ENCODE measurements at places on chromosomes 6 and 20. TPM values are rescaled to one million over a fixed set of nuclear protein-coding genes. Genes with fewer than 3 reads are reported as not detected.

DNA sequence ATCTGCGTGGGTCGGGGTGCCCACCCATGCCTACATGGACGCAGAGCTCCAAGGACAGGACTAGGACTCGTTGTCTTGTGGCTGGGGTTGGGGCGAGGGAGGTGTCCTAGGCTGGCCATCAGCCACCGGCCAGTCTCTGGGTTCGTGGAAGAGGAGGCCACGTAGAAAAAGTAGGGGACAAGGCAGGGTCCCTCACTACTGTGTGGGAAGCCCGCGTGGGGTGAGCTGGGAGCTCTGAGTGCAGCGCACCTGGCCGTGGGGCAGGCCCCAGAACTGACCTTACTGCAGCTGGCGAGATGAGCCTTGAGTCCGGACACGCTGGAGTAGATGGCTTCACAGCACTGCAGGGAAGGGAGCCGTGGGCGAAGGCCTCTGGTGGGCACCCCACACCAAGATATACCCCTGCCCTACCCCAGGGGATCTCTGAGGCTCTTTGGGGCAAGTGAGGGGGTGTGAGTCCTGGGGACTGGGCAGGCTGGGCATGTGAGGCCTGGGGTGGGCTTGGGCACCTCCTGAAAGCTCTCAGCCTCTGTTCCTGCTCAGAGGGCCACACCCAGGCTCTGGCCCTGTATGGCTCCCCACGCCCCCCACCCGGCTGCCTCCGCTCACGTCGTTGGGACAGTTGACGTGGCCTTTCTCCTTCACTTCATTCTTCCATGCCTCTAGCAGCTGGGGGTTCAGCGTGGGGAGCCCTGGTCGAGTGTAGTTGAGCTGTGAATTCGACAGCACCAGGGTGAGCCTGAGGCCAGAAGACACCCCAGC, 5.6 kb upstream of the UCKL1 start:
- DNase-seq = no peak

- no peak for DNase-seq
Observed at GRCh38 chr20:33158637-33159385, 9.1 kb upstream of the BPIFA2 start.

- no peak for DNase-seq
Observed at GRCh38 chr6:97639702-97640101, 356.7 kb upstream of the MMS22L start.

DNA sequence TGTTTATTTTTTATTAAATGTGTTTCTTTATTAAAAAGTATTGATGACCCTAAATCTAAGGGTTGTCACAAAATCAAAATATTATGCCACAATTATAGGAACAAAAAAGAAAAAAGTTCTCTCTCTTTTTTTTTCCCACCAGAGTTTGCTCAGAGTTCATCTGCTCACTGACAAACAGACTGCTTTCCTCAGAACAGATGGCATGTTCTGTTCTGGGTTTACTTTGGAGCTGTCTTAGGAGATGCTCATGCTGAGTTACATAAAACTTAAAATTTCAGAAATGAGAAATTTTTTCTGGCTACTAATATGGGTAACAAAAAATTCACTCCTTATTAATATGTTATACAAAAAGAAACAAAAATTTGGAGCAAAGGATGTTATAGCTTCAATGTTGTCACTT, 30.3 kb downstream of the STK38 start:
- no peak for DNase-seq

Gene POU5F1
- total RNA-seq = 3.0 TPM

Gene DDX39B
- total RNA-seq = 271 TPM

DNA sequence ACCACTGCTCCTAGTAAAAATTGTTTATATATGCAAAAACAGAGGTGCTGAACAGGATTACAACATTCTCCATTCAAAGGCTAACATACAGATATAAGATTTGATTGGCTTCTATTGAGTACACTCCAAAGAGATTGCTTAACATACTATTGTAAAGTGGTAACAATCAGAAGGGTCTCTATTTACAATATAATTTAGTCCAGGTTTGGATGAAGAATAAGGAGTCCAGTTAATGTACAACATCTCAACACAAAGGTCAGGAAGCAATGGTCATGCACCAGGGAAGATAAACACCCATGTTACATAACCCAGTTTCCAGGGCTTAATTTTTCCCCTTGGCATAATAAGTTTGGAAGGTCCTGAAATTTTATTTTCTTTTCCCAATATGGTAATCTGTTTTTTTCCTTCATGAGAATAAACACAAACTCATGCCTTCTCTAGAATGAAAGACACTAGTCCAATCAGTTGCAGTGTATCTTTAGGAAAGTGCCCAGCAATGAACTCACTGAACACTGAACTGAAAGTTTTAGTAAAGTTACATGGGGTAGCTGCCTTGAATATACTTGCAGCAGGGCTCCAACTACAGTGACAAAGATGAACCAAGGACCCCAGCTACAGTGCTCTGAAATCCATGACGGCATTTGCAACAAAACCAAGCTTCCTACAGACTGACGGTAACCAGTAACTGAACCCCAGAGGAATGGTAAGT, 255.3 kb upstream of the GJE1 start:
- no peak for DNase-seq

- no peak for DNase-seq
Observed at GRCh38 chr20:32070690-32071213, 18.7 kb downstream of the HCK start.

DNA sequence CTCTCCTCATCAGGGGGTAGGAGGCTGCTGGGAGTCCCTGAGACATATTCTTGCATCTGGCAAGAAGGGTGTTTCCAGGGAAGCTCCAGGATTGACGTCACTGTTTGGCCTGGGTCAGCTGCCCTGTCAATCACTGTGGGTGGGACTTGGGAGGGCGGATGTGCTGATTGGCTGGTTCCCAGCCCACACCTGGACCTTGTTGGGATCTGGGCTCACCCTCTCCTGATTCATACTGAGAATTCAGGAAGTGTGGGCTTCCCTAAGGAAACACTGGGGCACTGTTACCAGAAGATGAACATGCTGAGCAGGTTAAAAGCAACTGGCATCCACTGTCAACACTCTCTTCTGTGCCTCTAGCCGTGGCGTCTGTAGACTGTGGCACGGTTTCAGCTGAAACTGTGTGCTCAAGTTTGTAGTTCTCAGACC, 36.5 kb downstream of the CDH26 start:
- no peak for DNase-seq

DNA sequence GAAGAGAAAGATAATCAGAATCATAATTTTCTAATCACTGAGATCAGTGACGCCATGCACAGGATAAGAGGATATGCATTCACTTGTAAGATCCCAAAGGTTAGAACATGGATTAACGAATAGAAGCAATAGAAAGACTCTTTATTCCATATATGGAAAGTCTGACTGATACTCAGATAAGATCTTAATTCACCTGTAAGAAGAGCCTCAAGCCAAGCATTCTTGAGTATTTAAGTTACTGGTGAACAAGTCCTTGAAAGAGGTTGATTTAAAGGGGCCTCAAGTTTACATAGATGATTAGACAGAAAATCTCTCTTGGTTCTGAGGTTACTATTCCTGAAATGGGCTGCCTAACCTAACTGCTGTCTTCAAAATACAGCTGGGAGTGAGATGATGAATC, 53.8 kb upstream of the MTRF1L start:
- DNase-seq = no peak

DNA sequence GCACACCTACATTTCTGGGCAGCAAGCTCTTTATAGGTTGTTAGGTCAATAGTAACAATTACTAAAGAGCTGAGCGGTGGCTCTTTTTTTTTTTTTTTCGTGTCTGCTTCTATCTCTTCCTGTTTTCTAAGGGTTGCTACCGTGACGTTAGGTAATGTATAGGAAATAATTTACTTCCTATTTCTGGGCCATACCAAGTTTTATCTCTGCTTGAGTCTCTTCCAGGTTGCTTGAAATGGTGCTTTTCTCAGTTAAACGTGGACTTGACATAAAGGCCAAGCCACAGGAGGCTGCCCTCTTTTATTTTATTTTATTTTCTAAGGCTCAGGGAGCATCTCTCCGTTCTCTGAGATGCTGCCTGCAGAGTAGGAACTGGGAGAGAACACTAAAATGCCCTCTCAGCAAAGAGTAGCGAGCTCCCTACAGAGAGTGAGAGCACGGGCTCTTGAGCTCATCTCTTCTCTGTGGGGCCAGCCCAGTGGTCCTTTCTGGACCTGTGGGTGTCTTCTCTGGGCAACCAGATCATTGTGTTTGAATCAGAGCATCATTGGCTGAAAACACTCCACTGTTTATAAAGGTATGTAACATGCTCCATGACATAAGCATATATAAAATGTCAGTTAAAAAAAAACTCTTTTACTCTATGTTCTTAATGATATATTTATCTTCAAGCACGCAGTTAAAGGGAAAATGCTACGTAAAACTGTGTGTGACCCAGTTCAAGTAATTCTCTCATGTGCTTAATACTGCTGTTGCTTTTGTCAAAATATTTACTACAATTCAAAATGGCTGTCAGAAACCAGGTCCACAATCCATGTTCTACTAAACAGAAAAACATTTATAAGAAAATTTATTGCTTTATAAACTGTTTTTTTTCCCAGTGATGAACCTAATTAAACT, at the start of gene ZNF831:
ZNF831 (plus strand) TSS at position 191 of the 900 bp plus-strand sequence. CDS start 27,199 bp downstream, outside the sequence.
- DNase-seq = no peak

DNA sequence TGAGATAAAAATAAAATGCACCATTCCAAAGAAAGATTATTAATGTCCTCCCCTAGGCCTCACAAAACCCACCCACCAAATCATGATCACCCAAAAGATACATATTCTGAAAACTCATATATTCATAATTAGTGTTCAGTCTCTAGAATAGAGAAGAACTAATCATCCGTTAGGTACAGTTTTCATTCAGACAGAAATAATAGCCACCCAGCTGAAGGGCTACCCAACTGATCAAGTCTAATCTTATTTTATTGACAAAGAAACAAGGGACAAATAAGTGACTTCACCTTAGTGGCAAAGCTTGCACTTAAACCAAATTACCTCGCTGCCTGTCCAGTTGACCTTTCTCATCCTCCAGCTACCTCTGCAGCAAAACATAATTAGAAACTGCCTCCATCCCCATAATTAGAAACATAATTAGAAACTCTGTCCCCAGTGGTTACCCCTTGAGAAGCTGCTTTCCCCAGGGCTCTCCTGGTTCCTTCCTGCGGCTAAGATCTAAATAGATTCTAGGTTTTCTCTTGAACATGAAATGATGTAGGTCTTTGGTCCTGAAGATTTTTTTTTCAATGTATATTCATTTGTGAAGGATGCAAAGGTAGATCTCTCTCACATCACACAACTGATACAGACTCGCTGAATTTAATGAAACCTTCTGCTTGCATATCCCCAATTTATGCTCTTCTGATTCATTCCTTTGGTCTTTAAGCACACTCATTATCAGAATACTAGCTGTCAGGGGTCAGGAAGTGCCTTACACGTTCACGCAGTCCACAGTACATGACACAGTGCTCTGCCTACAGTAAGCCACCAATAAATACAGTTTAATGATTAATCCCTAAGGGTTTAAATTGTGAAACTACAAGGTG, 46.3 kb downstream of the HBS1L start:
- DNase-seq = no peak

GRCh38 chr20:6686171-6686570, 81.3 kb upstream of the BMP2 start:
- no peak for DNase-seq

GRCh38 chr6:76264468-76264867, 192.0 kb upstream of the IMPG1 start:
- DNase-seq = no peak

DNA sequence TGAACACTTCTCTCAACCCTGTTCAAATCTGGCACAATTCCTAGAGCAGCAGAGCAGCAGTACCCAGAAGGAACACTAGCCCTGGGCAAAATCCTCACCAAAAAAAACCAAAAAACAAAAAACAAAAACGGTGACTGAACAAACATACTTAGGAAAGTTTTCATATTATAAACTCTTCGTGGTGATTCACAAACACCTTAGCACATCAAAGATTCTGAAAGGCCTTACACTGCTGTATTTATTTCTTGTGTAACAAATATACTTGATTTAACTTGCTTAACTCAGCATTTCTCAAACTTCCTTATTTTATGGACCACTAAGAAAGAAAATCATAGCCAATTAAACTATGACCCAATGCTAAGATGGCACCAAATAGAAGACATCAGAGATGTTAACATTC, 57.8 kb upstream of the RREB1 start:
- DNase-seq = no peak

Gene NEURL2
- 4.8 TPM for total RNA-seq

GRCh38 chr6:10521104-10521808, at the start of gene GCNT2:
GCNT2 (plus strand) TSS chr6:10521351; CDS start chr6:10528912, 7,561 bp downstream.
- no peak for DNase-seq

GRCh38 chr6:111803804-111804203, 69.4 kb downstream of the FYN start:
- DNase-seq = no peak

Gene RWDD1
- total RNA-seq = 37.1 TPM

Gene SUN5
- not detected for total RNA-seq

Gene TRIM15
- total RNA-seq = not detected
